ENCODE measurements at places on chromosomes 13 and 19.

DNA sequence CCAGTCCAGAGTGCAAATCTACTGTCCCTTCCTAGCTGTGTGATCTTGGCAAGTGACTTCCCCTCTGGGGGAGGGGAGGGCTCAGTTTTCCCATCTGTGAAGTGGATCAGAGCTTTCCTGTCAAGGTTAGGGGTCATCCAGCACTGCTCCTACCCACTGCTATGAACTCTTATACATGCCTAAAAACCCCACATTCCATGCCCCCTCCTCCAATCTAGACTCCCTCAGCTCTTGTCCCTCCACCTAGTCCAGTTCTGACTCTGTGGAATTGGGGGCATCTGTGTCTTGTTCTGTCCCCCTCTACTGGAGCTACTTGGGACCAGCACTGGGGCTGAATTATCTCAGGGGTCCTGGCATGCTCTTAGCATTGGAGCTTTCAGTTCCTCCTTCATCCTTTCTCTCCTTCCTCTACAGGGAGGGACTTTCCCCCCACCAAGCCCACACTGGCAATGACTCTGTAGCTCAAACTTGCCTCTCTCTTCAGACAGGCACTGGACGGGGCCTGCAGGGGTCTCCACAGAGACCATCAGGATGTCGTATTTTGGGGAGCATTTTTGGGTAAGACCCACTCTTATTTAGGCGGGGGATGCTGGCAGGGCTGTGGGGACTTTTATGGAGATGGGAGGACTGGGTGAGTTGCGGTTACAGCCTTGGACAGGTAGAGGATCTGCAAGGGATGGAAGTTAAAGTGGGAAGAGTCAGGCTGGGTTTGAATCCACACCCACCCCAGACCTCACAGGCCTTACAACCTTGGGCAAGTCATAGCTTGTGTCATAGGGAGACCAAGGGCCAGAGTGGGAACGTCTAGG, 3.6 kb downstream of the FCHO1 start:
- no peak for DNase-seq

GRCh38 chr13:67042556-67042955, 187.6 kb downstream of the PCDH9 start:
- DNase-seq, result no peak

DNA sequence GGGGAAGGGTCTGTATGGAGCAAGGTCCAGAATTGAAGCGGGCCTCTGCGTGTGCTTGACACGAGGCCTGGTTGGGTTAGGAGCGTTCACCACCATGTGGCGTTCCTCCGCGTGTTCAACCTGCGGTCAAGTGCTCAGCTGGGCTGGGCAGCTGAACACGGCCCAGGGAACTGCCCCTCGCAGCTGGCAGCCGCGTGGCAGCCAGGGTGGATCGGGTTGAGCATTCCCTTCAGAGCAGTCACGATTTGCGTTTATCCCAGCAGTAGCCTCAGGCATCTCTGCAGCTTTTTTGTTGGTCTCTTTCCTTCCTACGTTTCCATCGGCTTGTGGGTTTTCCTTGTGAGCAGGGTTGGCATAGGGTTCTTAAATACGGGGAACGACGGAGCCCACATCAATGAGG, 28.7 kb upstream of the F2RL3 start:
- DNase-seq, result no peak

DNA sequence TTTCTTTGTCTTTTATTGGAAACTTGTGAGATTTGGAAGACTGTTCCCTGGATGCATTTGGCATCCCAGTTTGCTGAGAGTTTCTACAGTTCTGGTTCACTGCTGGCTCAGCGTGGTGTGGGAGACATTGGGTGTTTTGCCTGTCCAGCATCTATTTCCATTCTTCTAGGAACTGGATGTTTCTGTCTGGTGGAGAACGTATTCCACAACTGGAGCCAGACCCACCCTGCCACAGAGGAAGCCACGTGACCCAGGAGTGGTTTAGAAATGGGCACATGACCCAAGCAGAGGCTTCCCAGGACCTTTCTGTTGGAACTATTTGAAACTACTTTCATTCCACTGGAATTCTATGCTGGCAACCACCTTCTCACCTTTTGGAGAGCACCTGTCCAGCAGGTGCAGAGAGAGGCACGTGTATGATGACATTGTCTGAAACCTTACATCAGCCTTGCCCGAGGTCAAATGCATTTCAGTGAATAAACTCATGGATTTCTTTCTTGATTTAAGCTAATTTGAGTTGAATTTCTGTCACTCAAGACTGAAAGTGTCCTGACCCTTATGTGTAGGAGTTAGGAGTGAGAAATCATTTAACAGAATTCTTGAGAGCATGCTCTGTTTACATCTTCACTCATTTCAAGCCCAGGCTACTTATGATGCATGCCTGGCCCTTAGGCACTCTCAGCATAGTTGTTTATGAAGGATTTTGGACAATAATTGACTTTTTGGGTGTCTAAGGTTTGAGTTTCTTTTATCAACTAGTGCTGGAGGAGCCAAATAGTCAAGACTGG, 121.8 kb downstream of the AKAP11 start:
- peak; percentile 46 for DNase-seq

DNA sequence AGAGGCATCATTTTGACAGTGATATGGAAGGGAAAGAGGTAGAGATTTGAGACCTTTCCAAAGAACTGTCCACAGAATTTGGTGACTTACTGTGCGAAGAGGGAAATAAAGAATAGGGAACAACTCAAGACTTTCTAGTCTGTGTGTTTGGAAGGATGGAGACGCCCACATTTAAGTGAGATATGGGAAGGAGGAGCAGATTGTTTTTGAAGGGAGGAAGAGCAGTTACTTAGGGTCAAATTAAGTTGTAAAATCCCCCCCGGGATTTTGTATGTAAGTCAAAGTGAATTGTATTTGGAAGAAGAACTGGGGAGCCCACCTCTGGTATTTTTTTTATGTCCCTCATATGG, 1.2 kb downstream of the USPL1 start:
- DNase-seq, result no peak

- no peak for DNase-seq
Observed at GRCh38 chr13:95153647-95154412, 147.4 kb downstream of the ABCC4 start.

GRCh38 chr13:43573361-43573740, 213.4 kb downstream of the ENOX1 start:
- no peak for DNase-seq

- no peak for DNase-seq
Observed at GRCh38 chr13:50410921-50411746, 395.9 kb downstream of the KCNRG start.

GRCh38 chr19:10566658-10567410, 1.0 kb upstream of the KRI1 start:
- peak; percentile 74 for DNase-seq

- no peak for DNase-seq
Observed at GRCh38 chr13:113649212-113649611, 8.8 kb downstream of the ATP4B start.

GRCh38 chr13:35283856-35284255, 192.6 kb downstream of the MAB21L1 start:
- no peak for DNase-seq

GRCh38 chr19:23378948-23379347, 16.3 kb downstream of the ZNF91 start:
- DNase-seq, result no peak

DNA sequence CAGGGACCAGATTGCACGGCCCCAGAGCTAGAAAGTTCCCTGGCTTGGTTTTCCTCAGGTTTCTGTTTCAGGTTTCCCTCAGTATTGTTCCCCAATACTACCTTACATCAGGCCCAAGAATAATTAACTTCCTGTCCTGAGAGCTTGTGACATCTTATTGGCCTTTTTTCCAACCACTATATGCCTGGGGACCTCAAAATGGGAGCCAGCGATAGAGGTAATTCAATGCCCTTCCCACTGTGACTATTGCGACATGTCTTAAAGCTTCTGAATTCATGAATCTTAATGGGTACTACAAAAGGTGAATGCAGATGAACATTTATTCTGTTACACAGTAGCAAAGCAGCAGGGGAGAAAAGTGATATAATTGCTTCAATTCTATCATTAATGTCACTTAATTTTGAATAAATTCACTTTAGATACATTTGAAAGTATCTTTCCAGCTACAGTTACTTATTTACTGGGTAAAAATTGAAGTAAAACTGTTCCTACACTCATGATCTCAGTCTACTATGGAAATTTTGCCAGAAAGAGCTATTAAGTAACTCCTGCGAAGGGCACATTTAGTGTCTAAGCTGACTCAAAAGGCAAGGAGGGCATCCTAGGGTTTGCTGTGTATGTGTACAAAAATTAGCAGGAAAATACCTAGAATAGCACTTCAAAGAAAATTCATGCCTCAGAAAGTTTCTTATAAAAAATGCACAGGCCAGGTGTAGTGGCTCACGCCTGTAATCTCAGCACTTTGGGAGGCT, 4.1 kb downstream of the CRYL1 start:
- no peak for DNase-seq

- no peak for DNase-seq
Observed at GRCh38 chr19:4654437-4655361, 15.4 kb downstream of the TNFAIP8L1 start.

DNA sequence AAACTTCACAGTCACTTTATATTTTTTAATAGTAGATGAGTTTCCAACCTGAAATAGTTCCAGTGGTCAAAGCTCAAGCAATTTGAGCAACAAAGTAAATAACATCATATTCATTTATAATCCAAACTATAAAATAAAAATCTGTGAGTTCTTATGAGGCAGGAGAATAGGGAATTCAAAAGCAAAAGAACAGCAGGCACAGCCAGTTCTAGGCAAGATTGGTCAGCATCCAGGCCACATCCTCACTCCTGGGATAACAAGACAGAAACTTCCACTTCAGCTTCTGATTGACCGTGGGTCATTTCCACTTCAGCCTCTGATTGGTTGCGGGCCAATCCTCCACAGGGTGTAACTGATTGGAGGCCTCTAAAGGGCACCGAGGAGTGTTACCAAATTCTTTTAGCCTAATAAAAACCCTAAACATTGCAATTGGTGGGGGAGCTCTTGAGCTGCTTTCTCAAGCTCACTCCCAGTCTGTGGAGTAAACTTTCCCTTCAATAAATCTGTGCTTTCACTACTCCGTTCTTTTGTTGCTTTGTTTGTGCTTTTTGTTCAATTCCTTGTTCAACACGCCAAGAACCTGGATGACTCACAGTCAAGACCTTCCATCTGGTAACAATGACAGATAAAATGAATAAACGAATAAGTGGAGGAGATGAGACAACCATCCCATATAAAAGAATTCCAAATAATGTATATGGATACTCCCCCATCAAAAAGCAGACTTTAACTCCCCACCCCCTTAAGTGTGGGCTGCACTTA, 42.6 kb upstream of the AMER2 start:
- no peak for DNase-seq

DNA sequence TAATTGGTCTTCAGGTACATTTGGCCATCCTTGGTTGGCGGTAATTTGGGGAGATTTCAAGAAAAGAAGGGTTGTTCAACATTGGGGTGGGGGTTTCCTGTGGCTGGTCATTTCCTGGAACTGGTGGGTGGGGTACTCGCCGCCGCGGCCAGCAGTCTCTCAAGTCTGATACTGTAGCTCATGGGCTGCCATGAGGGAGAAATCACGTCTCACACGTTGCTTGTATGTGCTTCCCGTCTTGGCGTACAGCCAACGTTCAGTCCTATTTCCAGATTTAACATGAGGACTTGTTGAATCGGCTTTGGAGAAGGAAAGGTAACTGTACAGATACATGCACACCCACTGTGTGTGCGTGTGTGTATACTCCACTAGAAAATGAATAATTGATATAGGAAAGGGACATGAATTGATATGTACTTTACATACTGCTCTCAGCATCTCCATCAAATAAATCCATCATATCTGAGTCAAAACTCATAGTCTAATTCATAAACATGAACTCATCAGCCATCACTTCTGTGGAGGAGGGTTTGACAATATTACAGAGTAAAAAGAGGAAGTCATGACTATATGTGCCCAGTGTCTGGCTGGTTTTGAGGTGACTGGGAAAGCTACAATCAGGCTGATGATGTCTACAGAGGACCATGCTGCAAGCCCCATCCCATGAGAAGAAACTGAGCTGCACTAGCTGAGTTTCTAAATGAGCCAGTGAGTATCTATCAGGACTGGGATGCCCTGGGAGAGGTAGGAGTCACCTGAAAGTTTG, 418.1 kb downstream of the TSHZ3 start:
- DNase-seq, result no peak

DNA sequence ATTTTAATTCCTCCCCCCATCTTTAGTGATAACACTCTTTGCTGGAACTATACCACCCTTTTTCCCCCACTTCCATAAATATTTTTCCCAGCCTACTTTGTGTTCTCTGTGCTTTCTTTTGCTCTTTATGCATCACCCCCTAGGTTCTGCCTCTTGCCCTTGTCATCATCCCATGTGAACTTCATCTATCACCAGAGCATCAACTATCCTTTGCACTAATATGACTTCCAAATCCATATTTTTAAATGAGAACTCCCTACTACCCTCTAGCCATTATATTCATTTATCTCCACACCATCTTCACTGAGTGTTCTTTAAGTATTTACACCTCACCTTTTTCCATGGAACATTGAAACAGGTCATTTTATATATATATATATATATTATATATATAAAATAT, 452.7 kb downstream of the FOXO1 start:
- DNase-seq, result no peak

GRCh38 chr13:40565282-40566148, 100.9 kb downstream of the FOXO1 start:
- no peak for DNase-seq

DNA sequence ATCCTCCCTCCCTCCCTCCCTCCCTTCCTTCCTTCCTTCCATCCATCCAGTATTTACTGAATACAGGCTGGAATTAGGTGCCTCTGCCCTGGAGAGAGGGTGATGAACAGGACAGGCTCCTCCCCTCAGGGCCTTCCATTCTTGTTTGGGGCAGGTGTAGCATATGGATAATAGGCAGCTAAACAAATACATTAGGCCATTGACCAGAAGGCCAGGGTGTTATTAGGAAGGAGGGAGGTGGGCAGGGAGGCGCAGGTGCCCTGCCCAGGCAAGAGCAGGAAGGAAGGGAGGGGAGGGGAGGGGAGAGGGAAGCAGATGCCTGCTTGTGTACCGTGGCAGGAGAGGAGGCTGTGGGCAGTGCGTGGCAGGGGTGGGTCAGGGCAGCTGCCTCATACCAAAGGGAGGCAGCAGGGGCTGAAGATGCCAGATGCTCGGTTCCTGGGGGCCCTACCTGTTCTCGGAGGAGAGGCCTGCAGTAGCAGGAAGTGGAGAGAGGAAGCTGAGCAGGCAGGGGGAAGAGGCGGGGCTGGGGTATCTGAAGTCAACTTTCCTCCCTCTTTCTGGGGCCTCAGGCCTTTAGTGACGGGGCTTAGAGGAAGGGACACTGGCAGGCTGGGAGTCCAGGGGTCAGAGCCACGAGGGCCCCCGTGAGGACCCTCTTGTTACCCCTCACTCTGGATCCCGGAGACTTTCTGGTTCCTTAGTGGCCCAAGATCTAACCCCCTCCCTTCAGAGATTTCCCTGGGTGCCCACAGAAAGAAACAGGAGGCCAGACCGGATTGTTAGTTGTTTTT, at the start of gene RINL:
TSS of gene RINL (minus strand) at position 495 of the 794 bp plus-strand sequence. CDS start 1,533 bp downstream, outside the sequence.
- peak; percentile 77 for DNase-seq

- DNase-seq, result no peak
Observed at GRCh38 chr19:4591320-4591719, 31.8 kb upstream of the SEMA6B start.

GRCh38 chr19:31408460-31409124, 59.4 kb upstream of the TSHZ3 start:
- no peak for DNase-seq
